NCI-H146 (cell line): ENCODE measurements at places on chromosomes 6 and 20.
A peak's percentile ranks its signal among the peaks of the same experiment; 100 is the strongest.

DNA sequence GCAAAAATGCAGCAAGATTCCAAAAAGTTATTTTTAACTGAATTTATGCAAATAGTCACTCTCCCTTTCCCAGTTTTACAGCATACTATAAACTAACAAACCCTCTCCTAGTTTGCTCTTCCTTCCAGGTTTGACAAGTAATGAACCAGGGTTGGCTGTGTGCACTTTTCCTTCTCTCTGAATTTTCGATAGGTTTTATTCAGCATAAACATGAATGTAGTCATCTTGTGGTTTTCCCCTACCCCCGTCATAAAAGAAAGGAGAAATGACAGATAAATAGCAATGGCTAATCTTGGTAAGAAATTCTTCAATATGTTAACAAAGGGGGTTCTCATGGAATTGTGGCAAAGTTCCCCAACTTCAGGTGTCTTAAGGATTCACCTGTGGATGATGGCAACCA is 26.3 kb downstream of the PRDM1 start:
- DNase-seq, result no peak

- no peak for DNase-seq
Measured at GRCh38 chr6:137968455-137968804, 101.4 kb downstream of the TNFAIP3 start.

DNA sequence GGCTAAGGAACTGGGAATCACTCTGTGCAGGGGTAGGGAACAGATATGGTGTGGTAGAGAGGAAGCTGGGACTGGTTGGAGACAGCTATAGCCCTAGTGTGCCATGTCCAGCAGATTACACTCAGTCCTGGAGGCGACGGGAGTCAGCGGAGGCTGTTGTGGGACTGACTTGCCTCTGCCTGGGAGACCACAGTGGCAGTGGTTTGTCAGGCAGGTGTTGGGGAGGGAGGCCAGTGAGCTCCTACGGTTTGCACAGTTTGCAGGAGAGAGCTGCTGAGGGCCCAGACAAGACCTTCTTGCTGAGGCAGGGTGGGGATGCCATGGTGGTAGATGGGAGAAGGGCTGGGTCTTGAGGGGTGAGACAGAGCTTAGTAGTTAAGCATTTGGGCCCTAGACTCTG is 4.9 kb downstream of the PLCG1 start:
- DNase-seq, result no peak

- no peak for DNase-seq
Measured at GRCh38 chr6:89024456-89024855, 56.1 kb upstream of the PNRC1 start.

GRCh38 chr6:143882401-143882930 is 18.2 kb downstream of the ZC2HC1B start:
- no peak for DNase-seq

- no peak for DNase-seq
Measured at GRCh38 chr20:39124064-39124463, 161.9 kb downstream of the DHX35 start.

GRCh38 chr6:25404693-25405169 is 125.6 kb downstream of the CARMIL1 start:
- DNase-seq, result no peak

DNA sequence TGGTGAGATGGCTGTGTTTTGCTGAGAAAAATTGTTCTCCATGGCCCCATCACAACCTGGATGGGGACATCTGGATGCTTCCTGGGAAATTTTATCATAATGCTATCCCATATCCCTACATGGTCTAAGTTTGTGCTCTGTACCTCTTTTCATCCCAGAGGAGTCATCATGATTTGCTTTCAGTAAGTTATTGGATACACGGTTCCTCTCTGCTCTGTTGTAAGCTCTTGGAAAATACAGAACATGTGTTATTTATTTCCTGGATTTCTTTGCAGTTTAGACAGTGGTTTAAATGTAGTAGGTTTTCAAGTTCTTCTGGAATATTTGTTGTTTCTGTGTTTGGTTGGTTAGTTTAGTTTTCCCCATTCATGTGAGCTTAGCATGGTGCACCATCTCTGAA is 129.2 kb upstream of the ECI2 start:
- no peak for DNase-seq

GRCh38 chr6:52231406-52232127 is 12.7 kb downstream of the IL17F start:
- DNase-seq, result no peak

GRCh38 chr6:148247386-148248063 is 95.1 kb upstream of the SASH1 start:
- DNase-seq, result peak; percentile 32

- DNase-seq, result no peak
Measured at GRCh38 chr6:106568530-106568929, 60.8 kb downstream of the RTN4IP1 start.

- no peak for DNase-seq
Measured at GRCh38 chr20:680638-681187, 5.1 kb upstream of the SCRT2 start.

DNA sequence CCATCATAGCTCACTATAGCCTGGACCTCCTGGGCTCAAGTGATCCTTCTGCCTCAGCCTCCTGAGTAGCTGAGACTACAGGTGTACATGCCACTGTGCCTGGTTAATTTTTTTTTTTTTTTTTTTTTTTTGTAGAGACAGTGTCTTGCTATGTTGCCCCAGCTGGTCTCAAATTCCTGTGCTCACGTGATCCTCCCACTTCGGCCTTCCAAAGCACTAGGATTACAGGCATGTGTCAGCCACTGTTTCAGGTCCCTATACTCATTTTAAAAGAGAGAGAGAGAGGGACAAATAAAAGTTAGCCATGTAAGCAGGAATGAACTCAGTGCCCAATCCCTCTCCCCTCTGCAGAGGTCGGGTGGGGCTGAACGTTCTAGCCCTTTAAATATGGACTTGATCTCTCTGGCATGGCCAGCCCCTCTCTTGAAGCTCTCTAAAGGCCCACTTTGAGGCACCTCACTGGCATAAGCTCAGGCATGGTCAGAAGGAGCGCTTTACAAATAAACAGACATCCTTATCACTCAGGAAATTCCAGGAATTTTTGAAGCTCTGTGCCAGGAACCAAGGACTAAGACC is 9.0 kb upstream of the SERPINB1 start:
- DNase-seq, result no peak

- peak; percentile 28 for DNase-seq
Measured at GRCh38 chr6:151089978-151090377, 149.8 kb upstream of the AKAP12 start.

- DNase-seq, result no peak
Measured at GRCh38 chr6:31464252-31465184, 33.4 kb upstream of the MICB start.

DNA sequence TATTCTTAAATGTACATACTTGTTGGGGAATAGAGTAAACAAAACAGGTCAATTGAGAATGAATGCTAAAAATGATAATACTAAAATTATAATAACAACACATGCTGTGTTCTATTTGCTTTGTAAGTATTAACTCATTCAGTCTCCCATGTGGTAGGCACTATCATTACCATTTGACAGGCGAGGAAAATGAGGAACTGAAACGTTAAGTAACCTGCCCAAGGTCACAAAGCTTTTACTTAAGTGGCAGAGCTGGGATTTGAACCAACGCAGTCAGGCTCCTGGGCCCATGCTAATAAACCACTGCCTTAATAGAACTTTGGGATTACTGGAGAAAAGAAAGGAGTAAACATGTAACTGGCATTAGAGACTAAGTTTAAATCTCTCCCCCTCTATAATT is 3.8 kb downstream of the NSFL1C start:
- DNase-seq, result no peak

DNA sequence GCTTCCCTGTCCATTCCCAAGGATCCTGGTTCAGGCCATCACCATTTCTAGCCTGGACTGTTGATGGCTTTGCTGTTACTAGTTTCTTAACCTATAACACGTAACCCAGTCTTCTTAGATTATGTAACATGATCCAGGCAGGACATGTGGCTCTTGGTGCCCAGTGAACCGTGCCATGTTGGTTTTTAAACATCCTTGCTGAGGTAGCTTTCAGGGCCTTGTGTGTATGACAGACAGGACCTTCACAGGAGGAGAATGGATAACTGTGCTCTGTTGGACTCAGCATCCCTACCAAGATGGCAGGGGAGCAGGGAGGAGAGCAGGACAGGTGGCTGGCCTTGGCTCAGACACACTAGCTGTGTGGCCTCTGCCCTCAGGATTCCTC is 46.8 kb downstream of the PANK2 start:
- no peak for DNase-seq

- DNase-seq, result peak; percentile 88
Measured at GRCh38 chr6:41335943-41336342, 535 bp downstream of the NCR2 start.

GRCh38 chr20:54397292-54398140 is 77.9 kb upstream of the DOK5 start:
- DNase-seq, result no peak

DNA sequence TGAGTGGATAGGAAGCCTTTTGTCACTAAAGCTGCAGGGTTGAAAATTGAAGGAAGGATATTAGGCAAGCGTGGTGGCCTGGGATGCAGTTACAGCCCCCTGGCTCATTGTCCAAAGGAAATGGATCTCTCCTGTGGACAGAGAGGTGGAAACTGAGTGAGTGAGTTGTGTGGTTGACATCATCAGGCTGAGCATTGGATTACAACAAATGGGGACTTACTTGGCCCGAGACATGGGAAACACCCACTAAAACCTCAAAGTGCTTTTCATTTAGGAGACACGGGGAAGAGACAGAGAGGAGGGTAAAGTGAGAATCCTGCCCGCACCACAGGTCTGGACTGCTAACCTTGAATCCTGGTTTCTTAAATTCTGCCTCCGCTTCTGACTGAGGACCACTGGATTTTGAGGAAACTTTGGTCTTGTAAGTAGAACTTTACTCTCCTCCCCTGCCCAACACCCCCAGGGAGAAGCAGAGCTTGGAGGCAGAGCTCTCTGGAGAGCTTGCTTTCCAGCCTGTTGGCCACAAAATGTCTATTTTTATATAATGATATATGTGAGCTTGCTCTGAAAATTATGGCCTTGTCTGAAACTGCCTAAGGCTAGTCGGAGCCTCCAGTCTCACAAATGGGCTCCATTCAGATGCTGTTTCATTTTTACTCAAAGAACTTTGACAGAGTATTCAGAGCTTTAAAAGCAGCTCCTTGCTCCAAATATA is at the start of gene PKIG:
Gene PKIG (plus strand): TSS at position 269 of the 715 bp plus-strand sequence. CDS start 31,978 bp downstream, outside the sequence.
- no peak for DNase-seq

GRCh38 chr6:13434777-13435176 is 52.6 kb downstream of the GFOD1 start:
- no peak for DNase-seq

GRCh38 chr20:458776-459175 is 3.6 kb downstream of the TBC1D20 start:
- no peak for DNase-seq

GRCh38 chr6:39319621-39320362 is 2.7 kb downstream of the KCNK16 start:
- no peak for DNase-seq

DNA sequence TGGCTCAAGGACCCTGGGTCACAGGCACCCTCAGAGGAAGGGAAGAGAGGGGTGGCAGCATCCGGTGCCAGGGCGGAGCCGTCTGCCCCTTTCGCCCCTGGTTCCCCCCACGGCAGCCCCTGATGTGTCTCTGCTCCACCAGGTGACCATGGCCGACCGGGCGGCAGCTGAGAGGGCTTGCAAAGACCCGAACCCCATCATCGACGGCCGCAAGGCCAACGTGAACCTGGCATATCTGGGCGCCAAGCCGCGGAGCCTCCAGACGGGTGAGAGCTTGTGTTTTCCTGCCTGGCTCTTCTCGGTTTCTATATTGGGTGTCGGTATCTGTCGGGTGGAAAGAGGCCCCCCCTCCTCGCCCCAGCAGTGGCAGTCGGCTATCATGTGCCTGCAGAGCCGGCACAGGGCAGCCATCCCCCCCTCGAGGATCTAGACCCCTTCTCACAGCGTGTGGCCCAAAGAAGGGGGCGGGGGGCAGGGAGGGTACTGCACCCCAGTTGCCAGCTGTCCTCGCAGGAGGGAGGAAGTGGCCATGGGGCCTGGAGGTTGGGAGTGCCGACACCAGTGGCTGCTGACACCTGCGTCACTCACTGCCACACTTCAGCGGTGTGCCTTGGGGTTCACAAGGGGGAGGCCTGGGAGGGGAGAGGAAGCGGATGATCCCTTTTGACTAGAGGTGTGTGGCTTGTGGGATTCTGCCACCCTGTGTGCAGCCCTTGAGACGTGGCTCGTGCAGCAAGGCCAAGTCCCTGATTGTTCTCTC is 1.5 kb downstream of the RBM38 start:
- DNase-seq, result no peak

DNA sequence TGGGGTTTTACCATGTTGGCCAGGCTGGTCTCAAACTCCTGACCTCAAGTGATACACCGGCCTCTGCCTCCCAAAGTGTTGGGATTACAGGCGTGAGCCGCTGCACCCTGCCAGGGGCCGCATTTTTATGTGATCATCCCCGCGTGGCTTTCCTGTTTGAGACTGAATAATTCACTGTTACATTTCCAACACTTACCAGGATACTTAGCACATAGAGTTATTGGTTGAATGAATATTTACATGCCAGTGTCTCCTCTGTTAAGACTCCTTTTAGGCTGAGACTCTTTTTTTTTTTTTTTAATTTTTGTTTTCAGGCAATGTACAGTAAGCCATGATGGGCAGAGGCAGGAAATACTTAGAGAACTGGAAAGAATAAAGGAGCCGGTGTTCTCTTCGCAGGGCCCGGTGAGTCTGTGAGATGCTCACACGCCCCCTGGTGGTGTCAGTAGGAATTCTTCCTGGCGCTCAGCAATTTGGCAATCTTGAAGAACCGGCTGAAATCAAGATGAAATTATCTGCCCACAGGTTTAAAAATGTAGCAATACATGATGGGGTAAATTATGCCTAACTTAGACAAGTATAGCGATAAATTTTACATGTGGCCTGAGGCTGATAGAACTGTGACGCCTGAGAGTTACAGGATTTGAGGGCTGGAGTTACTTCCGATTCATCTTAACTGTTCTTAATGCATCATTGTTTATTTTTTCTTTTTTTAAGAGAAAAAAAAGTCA is 7.6 kb upstream of the RNF114 start:
- peak; percentile 86 for DNase-seq

DNA sequence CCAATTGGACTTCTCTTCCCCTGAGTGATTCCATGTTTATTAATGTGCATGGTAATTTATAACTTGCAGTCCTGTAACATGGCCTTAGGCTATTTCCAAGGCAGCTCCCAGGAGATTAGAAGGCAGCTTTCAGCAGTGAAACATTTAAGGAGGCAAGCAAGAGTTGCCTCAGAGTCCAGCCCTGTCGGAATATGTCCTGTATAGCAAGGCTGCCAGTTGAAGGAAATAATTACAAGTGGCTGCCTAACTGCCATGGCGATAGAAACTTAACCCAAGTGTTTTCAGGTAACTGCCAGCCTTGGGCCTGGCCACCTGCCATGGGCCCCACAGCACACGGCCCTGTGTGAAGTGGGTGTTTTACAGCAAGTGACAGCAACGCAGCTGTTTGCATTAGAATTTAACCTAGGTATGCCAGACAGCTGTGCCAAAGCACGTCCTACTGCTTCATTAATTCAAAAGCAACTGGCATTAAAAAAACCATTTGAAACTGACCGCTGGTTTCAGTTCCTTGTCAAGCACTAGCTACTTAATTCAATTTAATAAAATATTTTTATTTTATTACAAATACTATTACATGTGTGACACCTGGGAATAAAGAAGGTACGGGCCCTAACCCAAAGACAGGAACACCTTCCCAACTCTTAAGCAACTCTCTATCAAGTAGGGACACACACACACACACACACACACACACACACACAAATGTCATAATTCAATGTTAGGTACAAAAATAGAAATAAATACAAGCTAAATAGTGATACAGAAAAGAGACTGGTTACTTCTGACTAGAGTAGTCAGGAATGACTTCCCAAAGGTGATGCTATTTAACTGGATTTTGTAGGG is 151.8 kb upstream of the HEY2 start:
- peak; percentile 49 for DNase-seq

- DNase-seq, result no peak
Measured at GRCh38 chr20:997486-997885, 4.6 kb downstream of the RSPO4 start.

- no peak for DNase-seq
Measured at GRCh38 chr20:50810842-50811241, 16.0 kb downstream of the BCAS4 start.
